ENCODE measurements at places on chromosomes 3 and 15.
A peak's percentile ranks its signal among the peaks of the same experiment; 100 is the strongest.

- DNase-seq = no peak
Measured at GRCh38 chr3:12729051-12729651, 29.9 kb downstream of the TMEM40 start.

GRCh38 chr15:30062881-30063280 lies 19.9 kb upstream of the GOLGA8J start:
- no peak for DNase-seq

GRCh38 chr3:183892610-183893214 lies 8.0 kb upstream of the PARL start:
- DNase-seq = no peak

DNA sequence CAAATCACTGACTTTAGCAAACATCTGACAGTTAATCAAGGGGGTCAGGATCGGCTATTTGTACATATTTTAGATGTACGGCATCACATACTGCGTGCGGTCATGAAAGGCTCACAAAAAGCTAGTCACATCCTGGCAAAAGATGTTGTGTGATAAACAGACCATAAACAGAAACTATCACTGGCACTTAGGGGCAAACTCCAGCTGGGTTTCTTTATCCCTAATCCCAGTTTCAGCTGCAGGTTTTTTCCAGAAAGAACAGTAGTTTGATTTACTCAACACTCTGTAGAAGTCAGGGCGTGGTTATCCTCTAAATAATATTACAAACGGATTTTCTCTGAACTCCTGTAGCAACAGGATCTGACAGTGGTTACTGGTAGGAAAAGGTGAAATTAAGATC lies 112.4 kb upstream of the BHLHE40 start:
- DNase-seq = peak; percentile 34

DNA sequence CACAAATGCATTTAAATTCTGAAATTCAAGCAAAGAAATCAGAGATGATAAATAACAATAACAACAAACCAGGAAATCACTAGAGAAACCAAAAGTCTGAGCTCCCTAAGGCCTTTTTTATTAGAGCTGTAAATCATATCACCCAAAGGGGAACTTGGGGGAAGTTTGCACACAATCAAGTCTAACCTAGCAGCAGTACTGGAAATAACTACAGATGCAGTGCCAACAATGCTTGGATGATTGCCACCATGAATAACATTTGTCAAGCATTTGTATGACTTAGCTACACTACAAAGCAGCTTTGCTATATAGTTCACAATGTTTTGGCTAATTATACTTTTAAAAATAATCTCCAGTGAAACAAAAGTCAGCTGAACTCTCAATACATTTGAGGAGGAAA lies 27.8 kb downstream of the SHQ1 start:
- no peak for DNase-seq

DNA sequence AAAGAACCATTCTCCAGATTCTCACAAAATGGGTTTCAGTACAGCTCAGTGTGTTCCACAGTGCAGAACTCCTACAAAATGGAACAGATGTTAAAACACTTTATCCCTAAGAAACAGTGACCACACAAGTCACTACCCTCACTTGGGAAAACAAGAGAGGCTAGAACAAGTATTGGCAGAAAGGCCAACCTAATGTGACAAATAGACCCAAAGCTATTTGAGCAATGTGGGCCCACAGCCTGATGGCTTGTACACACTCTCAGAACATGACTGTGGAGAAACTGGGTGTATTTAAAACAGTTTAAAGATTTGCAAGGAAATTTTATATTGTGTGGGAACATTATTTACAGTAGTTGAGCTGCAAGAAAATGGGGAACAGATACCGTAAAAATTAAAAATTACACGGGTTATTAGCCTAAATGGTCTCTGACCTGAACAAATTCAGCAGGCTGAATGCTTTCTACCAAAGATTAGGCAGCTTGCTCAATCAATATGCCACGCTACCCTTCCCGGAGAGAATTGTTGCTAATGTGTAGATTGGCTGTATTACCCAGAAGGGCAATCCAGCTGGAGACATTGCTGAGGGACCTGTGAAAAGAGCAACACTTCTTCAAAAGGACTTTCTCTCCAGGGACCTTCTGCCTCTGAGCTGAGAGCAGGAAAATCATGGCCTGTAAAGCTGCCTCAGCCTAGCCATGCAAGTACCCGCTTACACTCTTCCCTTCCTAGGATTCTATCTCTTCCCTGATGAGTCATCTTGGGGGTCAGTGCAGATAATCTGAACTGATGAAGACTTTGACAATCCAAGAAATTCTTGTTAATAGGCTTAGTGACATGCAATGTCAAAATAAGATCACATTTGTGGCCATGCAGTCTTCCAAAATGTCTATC lies 97.1 kb downstream of the STRIT1 start:
- no peak for DNase-seq

DNA sequence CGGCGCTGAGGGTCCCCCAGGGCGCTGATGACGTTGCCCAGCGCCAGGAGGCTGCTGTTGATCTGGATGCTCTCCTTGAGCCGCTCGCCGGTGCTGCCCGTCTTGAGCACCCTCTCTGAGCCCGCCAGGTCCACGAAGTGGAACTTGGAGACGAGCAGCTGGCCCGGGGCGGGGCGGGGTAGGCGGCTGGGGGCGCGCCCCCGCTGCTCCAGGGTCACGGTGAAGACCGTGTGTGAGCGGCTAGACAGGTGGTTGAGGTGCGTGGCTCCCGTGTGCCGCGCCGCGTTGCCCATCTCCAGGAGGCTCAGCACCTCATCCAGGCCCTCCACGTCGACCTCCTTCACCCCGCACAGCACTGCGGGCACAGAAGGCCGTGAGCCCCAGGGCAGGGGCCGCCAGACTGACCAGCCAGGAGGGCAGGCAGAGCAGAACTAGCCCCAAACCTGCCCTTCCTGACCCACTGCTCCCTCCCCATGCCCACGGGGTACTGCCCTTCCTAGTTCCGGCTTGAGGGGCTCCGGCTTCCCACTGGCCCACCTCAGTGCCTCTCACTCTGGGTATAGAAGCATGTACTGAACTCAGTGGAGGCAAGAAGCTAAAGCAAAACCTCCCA lies 6.1 kb downstream of the KIF7 start:
- no peak for DNase-seq

DNA sequence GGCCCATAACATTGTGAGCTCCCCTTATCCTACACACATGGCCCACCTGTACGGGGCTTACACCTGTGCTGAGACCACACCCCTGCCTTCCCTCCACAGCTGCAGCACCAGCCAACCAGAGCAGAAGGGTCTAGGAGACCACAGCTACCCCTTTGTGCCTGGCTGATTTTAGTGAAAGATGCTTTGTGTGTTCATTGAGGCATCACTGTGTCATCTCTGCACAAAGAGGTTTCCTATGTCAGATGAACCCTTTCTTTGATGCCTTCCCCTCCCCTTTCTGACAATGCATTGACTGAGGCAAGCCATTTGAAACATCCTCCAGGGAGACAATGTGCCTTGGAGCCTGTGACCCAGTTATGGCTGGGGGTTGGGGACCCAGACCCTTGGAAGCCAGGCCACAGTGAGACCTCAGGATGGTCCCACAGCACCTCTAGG lies 54.9 kb upstream of the SLC7A14 start:
- no peak for DNase-seq

GRCh38 chr3:143824735-143825385 lies 23.4 kb downstream of the SLC9A9 start:
- DNase-seq = no peak

- no peak for DNase-seq
Measured at GRCh38 chr15:60458721-60459120, 20.2 kb downstream of the ICE2 start.

DNA sequence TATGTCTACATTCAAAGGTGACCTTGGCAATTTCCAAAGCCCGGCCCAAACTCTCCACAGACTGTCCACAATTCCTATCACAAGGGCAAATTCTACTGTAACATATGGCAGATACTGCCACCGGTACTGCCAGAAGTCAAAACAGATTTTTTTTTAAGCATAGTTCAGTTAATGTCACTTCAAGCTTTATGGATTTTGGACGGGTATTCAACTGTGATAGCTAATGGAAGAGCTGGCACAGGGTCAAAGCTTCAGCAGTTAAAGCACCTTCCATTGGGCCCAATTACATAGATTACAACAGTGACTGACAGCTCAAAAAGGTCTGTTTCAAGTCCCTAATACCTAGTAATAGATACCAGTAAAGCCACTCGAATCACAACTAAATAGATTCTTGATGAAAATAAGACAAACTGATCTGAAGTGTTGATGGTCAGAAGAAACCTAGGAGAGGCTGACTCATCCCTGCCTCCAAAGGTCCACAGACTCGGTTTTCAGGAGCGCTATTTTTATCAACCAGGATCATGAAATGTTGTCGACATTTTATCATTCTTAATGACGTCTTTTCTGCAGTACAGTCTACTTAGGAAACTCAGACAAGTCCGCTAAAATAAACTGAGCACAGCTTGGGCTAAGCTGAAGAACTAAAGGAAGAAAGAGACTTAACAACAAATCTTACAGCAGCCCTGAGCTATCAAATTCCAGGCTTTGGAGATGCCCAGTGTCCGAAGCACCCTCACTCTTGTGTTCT lies 38.7 kb downstream of the ANXA2 start:
- no peak for DNase-seq

GRCh38 chr3:135490219-135490915 lies 475.2 kb upstream of the PPP2R3A start:
- no peak for DNase-seq

DNA sequence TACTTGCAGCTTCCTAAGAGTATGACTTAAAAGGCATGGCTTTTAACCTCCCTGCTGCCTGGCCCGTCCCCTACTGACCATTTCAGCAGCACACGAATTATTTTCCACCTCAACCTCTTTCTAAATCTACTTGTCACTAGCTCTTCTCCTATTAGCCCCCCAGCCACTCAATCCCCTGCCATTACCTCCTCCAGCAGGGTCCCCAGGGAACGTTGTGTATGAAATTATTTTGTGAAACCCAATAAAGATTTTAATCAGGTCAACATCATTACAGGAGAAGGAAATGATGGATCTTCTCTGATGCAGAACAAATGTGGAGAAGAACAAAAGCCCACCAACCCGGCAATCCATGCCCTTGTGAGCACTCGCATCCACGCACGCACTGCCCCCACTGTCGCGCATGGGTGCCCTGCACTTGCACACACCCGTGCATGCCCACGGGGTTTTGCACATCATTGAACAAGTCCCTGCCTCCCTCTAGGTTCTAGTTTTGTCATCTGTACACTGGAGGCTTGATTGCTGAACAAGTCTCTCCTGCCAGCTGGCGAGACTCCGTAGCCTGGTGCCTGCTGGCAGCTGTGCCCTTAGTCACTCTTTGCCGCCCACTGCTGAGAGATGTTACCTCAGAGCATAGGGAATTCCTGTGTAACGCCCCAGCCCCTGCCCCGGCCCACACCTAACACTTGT lies 51.6 kb downstream of the LINGO1 start:
- DNase-seq = no peak

DNA sequence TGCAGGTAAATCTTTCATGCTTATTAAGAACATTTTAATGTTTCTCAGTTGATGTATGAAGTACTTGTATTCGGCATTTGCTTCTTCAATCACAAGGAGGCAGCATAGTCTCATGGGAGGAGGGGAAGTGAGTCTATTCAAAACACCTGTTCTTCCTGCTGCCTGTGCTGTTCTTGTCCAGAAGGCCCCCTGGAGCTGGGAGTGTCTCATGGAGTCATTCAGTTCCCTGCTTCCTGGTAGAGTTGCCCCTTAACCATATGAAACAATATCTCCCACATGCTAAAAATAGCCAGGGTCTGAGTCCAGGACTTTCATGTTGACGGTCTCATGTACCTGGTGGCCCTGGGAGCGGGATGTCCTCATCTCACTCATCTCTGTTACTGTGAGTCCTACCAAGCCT lies 15.5 kb upstream of the PPP1R2 start:
- DNase-seq = peak; percentile 30

- DNase-seq = no peak
Measured at GRCh38 chr3:113839551-113839950, 963 bp downstream of the GRAMD1C start.

GRCh38 chr3:23553353-23553752 lies 252.4 kb upstream of the UBE2E1 start:
- DNase-seq = no peak

- DNase-seq = no peak
Measured at GRCh38 chr3:172541945-172542488, 18.8 kb upstream of the TNFSF10 start.

GRCh38 chr3:56119575-56120349 lies 348.5 kb downstream of the ERC2 start:
- peak; percentile 75 for DNase-seq

GRCh38 chr15:90540768-90541167 lies 11.0 kb downstream of the CRTC3 start:
- DNase-seq = no peak

DNA sequence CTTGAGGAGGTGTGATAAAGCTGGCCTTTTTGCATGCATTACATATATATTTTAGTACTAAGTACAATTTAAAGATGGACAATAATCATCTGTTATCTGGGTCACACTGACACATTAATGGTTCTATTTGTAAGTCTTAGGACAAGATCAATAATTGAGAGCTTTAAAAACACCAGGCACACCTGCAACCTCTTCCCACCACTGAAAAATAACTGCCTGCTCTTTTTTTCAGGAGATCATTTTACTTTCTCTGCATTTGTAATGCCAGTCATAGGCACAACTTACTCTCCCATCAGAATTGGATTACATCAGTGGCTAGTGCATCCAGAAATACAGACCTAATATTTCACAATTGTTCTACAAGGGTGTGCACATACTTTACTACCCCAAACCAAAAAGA lies 149.8 kb downstream of the MECOM start:
- DNase-seq = no peak

- DNase-seq = no peak
Measured at GRCh38 chr3:53089511-53089910, 40.7 kb downstream of the RFT1 start.

DNA sequence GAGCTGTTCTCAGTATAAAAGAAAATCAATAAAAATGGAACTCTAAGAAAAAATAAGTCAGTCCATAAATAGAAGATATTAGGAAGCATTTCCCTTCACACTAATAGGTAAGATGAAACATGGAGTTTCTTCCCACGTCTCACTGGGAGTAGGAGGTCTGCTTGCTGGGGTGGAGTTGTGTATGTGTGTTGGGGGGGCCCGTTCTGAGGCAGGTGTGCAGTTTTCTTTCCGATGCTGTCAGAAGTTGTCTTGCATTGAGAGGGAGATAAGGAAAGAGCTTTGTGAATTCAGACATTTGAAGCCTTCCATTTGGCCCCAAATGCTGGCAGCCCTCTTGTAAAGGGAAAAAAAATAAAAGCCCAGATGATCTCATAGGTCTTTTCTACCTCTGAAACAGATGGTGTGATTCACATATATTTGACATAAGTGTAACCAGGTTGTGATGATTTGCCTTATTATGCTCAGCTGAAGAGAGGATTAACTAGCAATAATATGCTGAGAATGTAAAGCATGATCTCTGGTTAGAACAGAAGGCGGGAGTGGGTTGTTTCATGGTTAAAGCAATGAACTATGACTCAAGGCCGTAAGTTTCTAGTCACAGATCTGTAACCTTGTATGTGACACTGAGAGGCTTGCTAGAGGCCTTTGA lies 8.8 kb downstream of the RASGRP1 start:
- peak; percentile 76 for DNase-seq
